ENCODE measurements at places on chromosomes 6 and 20.

GRCh38 chr20:62828511-62829230 is 11.8 kb downstream of the COL9A3 start:
- DNase-seq: no peak

DNA sequence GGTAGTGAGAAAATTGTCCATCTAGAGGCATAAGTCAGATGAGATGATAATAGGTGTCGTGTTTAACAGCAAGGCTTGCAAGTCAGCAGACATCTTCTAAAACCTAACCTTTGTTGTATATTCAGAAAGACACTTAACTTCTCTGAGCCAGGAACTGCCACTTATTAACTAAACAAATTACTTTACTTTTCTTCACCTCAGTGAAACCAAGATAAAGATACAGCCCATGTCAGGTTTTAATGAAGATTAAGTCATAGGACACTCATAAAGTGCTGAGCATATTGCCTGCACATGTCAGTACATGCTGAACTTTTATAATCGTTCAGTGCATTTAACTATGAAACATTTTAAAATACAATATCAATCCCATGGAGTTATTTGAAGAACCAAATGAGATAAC is 286.8 kb downstream of the NKAIN2 start:
- DNase-seq: no peak

DNA sequence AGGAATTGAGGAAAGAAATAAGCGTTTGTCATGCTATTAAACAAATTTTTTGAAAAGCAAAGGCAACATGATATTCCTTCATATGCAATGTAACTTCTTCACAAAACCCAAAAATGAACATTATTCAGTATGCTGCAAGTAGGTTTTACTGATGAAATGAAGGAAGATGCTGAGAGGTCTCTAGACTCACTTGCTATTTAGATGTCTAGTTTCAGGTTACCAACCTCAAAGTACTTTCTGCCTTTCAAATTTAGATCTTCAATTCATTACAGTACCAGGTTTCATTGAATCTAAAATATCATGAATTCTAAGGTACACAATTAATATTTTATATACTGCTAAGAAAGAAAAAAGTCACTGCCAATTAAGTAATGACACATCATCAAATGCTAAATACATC is 39.9 kb downstream of the MYO6 start:
- no peak for DNase-seq

DNA sequence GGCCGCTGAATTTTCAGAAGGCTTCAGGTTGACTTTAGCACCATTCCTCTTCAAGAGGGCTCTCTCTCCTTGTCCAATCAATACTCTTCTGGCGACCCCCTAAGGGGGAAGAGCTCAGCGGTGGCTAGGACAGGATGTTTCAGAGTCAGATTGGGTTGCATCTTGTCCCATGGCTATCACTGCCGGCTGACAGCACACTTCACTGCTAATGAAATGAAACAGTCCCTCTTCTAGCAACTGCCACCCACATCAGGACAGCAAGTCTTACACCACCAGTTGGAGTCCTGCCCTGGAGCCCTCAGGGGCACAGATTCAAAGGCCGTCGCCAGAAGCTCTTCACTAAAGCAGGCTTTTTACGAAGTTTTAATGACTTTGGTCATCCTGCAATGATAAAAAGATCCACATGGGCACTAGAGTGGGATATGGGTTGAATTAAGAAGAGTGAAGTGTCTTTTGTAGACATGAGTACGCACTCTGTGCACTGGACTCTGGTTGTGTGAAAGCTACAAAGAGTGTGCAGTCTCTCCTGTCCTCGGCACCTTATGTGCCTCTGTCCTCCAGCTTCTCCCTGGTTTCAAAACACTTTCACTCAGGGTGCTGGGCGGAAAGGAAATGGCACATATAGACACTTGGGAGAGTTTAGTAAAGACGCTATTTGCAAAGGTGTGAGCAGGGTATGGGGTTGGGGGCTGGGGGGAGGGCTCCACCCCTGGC is 66.1 kb upstream of the SLC22A16 start:
- DNase-seq: no peak

DNA sequence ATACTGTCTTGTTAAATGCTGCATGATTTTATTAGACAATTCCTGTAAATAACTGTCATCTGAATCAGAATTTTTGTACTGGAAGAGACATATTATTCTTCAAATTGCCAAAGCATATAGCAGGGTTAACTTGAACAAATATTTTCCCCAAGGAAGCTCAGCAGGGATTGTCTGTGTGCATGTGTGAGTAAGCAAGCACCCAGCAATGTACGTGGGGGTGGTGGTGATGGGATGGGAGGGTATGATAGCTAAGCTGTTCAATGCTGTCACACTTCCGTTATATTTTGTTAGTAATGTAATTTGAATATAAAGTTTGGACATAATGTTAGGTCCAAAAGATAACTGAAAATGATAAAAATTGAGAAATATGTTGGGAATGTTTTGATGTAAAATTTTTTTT is 118.1 kb downstream of the MYB start:
- DNase-seq: no peak

DNA sequence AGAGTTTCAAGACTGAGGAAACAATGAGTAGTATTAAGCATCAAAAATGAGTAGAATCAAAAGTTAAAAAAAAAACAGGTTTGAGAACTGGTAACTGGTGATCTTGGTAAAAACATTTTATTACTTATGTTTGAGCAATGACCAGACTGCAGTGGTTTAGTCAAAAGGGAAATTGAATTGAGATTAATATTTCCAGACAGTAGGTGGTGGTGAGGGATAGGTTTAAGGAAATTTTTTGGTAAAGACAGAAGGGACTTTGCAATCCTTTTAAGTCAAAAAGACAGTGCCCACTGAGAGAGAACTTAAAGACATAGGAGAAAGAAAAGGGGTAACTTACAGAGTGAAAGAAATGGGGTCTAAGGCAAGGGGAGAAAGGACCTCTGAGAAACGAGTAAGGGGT is 156.9 kb downstream of the ASCC3 start:
- DNase-seq: no peak

- no peak for DNase-seq
These were observed 42.4 kb downstream of the FAM184A start for GRCh38 chr6:119036081-119036480.

- DNase-seq: no peak
These were observed 23.0 kb downstream of the FAM135A start for GRCh38 chr6:70436320-70436719.

- DNase-seq: no peak
These were observed 50.6 kb downstream of the FKBP1C start for GRCh38 chr6:63261820-63262219.

- no peak for DNase-seq
These were observed 55.0 kb upstream of the TNFAIP3 start for GRCh38 chr6:137811916-137812553.

GRCh38 chr6:157228426-157229131 is 94.7 kb downstream of the TMEM242 start:
- no peak for DNase-seq

- no peak for DNase-seq
These were observed 46.2 kb upstream of the ZNF184 start for GRCh38 chr6:27518881-27519795.

GRCh38 chr6:80930376-80930775 is 822.1 kb downstream of the TENT5A start:
- DNase-seq: no peak

DNA sequence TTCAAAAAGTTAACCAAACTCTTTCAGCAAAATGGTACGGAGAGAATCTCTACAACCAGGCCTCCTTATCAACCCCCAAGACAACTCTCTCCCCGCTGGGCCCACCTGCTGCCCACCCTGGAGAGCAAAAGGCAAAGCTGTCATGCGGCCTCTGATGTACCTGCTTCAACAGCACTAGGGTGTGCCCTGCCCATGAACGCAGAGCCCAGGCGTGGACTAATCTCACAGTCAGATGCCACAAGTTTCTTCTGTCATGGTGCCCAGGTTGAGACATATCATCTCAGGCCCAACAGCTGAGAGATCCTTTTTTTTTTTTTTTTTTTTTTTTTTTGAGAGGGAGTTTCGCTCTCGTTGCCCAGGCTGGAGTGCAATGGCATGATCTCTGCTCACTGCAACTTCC is 26.3 kb downstream of the SLC2A4RG start:
- DNase-seq: no peak

DNA sequence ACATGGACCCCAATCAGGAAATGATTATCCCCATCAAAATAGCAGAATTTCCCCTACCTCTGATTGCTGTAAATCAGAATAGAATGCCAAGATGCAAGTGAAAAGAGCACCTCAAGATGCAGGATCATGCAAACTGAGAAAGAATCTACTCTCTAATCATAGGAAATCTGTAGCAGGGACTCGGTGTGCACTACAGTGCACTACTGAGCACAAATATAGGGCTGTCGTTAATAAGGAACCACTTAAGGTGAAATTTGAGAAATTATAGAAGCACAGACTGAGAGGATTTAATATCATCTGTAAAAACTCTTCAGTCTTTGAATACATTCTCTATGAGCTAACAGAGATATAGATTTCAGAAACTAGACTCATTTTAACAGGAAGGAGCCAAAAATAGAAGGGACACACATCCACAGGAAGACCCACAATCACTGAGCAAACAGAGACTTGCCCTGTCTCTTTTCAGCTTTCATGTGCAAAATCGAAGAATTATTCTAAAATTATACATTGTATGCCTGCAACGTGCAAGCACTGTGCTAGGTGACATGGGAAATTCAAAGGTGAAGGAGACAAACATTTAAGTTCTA is 278.3 kb downstream of the HIVEP2 start:
- no peak for DNase-seq

DNA sequence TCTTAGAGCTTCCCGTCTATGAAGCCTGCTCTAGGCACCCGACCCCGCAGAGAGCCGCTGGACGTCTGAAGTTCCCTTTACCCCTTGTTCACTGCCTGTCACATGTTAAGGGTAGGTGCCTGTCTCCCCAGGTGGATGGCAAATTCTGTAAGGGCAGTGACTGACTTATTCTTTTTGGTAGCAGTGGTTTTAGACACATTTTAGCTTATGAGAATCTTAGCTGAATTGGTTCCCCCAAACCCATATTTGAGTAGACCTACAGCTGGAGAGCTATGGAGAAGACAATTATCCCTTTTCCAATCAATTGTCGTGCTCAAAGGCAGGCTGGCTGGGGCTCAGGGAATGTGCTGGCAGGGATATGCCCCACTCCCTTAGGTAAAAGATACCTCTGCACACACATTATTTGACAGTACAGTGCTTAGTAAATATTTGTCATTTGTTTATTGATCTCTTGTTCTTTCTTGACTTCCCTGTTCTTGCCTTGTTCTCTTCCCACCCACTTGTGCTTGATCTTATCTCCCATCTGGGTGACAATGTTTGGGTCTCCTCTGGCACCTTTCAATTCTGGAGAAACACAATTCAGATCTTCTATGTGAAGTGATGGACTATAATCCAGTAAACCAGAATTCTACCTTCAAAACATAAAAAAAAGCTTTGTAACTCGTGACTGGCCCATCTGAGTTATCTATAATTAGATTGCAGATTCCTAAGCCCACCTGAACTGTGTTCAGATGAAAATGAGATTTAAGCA is 114.3 kb upstream of the SLC2A12 start:
- no peak for DNase-seq

DNA sequence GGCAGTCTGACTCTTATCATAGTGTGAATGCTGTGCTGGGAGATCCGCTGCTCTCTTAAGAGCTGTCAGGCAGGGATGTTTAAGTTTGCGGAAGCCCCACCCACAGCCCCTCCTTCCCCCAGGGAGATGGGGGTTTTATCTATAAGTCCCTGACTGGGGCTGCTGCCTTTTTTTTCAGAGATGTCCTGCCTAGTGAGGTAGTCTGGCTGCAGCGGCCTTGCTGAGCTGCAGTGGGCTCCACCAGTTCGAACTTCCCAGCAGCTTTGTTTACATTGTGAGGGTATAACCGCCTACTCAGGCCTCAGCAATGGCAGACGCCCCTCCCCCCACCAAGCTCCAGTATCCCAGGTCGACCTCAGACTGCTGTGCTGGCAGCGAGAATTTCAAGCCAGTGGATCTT is 75.7 kb upstream of the UST start:
- no peak for DNase-seq

- DNase-seq: no peak
These were observed 17.8 kb upstream of the COL19A1 start for GRCh38 chr6:69848552-69848951.

- DNase-seq: no peak
These were observed 38.8 kb downstream of the CPNE5 start for GRCh38 chr6:36800223-36801076.

DNA sequence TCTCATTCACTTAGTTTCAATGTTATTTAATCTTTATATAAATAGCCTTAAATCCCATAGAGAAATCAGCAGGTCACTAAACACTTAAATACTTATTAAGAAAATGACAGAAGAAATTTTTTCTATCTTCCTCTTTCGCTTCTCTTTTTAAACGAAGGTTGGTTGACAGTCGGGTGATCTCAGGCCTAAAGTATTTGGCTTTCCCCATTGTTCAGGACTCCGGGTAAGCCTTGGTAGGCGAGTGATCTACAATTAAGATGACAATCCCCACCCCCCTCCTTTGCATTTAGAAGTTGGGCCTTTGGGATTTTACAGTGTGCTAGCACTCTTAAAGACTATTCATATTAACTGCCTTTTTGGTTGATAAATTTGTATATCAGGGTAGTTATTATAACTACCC is 19.7 kb upstream of the UTRN start:
- no peak for DNase-seq

DNA sequence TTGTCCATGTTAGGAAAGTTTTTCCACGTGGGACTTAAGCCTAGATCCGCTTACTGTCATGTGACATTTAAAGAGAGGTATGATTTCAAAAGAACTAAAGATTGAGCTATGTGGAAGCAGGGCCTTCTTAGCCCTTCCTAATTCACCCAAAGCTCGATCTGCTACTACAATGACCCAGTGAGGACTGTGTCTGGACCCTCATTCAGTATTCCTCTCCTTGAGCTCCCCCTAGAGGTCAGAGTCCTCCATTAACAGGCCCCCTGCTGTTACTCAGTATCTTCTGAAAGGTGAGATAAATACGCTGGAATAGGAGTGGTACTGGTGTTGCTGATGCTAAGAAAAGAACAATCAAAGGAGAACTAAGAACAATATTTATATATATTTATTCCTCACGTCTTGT is 414.0 kb downstream of the GJA1 start:
- no peak for DNase-seq

DNA sequence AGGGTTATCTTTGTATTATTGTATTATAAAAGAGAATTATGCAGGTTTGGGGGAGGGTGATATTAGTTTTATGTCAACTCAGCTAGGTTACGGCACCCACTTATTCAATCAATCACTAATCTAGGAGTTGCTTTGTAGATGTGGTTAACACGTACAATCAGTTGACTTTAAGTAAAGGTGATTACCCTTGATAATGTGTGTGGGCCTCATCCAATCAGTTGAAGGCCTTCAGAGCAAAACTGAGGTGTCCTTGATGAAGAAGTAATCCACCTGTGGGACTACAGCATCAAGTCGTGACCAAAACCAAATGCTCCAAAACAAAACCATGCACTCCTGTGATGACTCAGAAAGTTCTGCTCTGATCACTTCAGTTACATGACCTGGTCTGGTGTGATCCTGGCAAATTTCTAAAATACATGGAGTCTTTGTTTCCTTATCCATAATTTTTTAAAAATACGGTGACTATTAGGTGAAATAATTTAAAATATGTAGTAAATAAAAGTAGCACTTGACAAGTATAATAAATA is 114.1 kb downstream of the IYD start:
- DNase-seq: no peak

- DNase-seq: no peak
These were observed 55.7 kb downstream of the TMEM242 start for GRCh38 chr6:157267654-157268053.
